Activated T-cell treated with anti-CD3 and anti-CD28 coated beads for 24 hours (primary cell): ENCODE measurements at places on chromosomes 12 and 14.
A peak's percentile ranks its signal among the peaks of the same experiment; 100 is the strongest.

- DNase-seq, result no peak
These were observed 14.6 kb downstream of the CAPS2 start for GRCh38 chr12:75315518-75315917.

- DNase-seq, result no peak
These were observed 123.6 kb downstream of the FOXN3 start for GRCh38 chr14:89293314-89293916.

GRCh38 chr14:65334765-65335410, 77.6 kb upstream of the FUT8 start:
- DNase-seq, result no peak

- DNase-seq, result no peak
These were observed 25.2 kb upstream of the PPFIBP1 start for GRCh38 chr12:27498761-27499160.

DNA sequence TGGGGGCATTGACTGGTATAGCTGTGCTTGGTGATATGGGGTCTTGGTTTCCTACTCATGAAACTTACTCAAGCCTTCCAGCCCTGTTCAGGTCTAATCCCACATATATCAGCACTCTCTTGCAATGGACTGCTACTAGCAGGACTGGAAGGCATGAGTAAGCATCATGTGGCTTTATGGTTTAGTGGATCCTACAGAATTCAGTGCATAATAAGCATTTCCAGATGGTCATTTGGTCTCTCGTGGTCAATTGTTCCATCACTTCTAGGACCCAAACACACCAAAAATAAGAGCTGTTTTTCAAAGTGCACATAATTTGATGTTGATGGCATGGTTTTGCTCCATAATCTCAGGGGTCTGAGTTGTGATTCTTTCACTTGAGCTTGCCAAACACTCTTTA, 114.4 kb downstream of the LMNTD1 start:
- no peak for DNase-seq

- no peak for DNase-seq
These were observed 30.6 kb upstream of the TMX1 start for GRCh38 chr14:51209457-51209856.

DNA sequence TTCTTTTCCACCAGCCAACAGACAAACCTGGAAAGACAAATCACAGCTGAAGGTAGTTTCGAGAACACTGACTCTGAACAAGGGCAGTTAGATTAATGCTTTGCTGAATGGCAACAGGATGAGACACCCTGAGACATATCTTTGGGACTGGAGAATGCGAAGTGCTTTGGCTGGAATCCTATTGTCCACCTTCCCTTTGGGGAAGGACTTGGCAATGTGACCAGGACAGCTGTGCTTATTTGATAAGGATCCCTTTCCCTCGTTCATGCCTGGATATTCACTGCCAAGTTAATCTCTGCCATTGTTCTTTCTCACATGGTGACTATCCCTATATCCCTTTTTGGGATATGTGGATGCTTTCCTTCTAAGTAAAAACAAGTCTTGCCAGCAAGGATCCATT, 537.1 kb upstream of the SEL1L start:
- DNase-seq, result no peak

- no peak for DNase-seq
These were observed 39.6 kb downstream of the GUCY2C start for GRCh38 chr12:14656846-14657245.

DNA sequence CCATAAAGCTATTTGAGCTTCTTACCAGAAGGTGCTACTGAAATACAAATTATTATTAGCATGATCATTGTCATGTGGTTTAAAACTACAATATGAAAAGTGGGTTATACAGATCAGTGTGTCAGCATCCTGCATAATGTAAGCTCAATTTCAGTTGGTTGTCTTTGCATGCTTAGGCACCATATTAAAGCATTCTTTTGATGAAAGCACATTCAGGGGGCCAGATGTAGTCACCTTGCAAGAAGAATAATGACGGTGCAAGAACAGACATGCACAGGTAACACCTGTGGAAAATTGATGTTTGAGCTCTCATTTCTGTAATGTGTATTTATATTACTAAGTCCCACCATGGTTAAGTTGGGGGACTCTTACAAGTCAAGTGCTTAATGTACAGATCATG, 123.9 kb downstream of the PAX9 start:
- no peak for DNase-seq

DNA sequence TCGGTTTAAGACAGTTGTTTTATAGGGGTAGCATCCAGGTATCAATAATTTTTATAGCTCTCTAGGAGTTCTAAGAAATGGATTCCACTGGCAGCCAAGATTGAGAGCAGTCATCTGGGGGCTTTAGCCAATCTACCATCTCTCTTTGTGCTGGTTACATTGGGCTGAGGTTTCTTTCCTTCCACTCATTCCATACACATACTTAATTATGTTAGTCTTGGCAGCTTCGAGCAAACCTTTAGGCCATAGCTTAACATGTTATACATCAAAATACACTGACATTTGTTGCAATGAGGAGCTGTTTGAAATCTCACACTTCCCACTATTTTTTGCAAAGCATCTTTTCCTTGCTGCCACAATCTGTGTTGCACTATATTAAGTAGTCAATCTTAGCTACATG, 63.1 kb downstream of the ARMH4 start:
- no peak for DNase-seq

- no peak for DNase-seq
These were observed 60.1 kb upstream of the DICER1 start for GRCh38 chr14:95217391-95217900.

GRCh38 chr14:100539766-100540140, 47.5 kb downstream of the BEGAIN start:
- DNase-seq, result no peak

DNA sequence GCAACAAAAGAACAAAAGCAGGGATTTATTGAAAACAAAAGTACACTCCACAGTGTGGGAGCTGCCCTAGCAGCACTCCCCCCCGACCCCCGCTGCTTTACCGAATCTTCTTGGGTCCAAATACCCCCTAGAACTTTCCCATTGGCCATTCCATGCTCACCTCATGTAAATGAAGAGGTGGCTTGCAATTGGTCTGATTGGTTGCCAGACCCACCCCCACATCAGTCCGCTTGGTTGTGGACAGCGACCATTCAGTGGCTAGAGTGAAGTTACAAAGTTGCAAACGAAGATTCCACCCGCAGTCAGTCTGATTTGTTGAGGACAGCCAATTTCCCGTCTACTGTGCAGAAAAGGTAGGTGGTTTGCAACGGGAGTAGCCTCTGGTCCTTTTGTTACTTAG, 3.9 kb downstream of the STYX start:
- no peak for DNase-seq

DNA sequence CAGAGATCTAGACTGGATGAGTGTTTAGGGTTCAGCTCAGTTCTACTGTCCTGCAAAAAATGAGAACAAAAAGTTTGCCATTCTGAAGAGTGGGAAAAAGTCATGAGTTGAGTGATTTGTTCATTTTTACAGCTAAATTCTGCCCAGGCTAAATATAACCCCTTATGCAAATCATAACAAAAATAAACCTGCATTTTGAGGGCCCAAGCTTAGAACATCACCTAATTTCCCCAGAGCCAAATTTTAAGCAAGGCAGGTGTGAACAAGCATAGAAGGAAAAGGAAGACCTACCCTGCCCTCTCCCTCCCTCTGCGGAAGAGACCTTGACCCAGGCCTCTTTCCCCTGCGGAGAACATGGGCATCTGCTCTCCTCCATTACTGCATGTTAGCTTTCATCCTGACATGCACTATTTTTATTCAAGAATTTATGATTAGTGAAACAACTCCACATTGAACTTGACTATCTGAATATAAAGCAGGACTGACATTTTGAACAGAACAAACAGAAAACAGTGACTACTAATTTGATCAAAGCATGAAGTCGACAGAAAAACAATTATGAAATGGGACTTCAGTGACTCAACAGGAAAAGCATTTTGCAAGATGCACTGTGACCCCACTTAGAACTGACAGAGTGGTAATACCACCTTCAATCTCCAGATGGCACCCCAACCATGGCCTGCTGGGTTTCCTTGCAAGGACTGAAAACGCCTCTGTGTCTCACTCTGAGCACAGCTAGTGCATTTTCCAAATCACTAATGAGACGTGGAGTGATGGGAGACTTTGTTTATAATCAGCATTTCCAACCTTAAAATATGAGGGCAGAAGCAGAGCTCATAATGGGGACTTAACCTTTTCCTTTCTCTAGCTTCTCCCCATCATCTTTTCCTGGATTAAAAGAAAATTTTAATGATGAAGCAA, 30.9 kb upstream of the SELPLG start:
- DNase-seq, result peak; percentile 85

DNA sequence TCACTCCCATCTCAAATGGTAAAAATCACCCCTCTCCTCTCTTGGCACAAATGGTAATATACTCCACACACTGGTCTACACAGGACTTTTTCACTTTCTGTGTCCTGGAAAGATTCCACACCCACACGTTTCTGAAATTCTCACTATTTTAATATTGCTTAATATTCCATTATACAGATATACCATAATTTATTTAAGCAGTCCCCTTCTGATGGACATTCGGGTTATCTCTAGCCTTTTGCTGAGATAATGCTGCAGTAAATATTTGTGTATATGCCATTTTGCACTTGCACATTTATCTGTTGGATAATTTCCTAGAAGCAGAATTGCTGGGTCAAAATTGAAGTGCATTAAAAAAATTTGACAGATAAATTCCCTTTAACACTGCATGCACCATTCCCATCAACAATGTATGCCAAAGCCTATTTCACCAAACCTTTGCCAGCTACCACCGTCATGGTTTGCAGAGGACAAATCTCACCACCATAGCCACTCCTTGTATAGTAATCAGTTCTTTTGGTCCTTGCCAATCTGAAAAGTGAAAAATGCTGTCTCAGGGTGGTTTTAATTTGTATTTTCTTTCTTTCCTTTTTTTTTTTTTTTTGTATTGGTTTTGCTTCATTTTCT, 15.5 kb upstream of the COL2A1 start:
- DNase-seq, result no peak

DNA sequence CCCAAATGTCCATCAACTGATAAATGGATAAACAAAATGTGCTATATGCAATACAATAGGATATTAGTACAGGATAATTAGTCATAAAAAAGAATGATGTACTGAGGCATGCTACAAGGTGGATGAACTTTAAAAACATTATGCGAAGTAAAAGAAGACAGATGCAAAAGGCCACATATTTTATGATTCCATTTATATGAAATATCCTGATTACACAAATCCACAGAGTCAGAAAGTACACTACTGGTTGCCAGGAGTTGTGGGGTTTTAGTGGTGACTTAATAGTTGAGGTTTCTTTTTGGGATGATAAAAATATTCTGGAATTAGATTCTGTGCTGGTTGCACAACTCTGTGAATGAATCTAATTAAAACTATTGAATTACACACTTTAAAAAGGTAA, 12.6 kb downstream of the TRIM9 start:
- DNase-seq, result no peak

DNA sequence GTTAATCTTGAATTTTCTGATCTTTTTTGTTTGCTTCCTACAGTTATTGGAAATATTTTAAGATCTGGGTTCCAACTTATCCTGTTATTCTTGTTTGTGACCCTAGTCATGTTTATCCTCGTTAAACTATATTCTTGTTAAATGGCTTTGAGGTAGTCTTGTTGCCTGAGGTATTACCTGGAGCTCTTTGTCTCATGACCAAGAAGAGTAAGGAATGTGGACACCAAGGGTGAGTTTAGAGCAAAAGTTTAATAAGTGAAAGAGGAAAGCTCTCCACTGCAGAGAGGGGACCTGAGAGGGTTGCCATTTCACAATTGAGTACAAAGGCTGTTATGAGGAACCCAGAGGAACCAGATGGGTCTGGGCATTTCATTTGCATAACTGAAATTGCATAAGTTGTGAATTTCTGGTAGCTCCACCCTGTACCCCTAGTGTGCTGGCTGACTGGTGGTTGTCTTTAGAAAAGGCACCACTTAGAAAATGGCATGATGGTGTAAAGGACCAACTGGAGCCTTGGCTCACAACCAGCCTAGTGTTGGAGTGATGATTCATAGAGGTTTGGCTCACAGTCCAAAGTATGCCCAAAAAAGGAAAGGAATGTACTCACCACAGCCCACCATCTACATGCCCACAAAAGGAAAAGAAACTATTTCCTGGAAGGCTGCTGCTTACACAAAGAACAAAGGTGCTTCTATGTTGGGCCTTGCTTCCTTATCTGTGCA, 36.7 kb upstream of the RESF1 start:
- no peak for DNase-seq

DNA sequence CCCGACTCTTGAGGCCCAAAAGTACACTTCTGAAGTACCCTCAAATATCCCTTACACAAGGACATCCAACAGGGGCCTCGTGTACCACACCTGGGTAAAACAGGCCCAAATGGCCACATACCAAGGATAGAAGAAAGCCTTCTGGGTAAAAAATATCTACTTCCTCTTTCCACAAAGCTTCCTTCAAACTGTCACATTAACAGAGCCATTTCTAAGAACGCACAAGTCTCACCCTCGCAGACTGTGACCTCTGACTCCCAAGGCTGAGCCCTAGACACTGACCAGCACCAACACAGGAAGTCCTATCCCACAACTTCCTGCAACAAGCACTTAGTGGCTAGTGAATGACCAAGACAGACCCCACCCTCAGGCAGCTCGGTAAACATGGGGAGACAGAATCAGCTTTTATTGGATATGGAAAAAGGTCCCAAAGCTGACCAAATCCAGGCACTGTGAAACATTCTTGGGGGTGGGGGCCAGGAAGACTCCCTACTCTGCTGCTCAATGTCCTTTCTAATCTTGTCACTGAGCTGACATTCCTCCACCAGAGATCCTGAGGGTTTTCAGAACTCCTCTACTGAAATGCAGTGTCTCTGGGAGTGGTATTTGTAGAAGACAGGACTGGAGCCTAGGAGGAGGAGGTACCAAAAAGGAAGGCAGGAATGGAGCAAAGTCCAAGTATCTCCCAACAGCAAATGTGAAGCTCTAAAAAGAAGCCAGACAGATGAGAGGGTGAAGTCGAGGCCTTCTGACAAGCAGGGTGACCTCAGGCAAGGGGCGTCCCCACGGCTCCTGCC, 15.9 kb downstream of the KCTD10 start:
- no peak for DNase-seq

DNA sequence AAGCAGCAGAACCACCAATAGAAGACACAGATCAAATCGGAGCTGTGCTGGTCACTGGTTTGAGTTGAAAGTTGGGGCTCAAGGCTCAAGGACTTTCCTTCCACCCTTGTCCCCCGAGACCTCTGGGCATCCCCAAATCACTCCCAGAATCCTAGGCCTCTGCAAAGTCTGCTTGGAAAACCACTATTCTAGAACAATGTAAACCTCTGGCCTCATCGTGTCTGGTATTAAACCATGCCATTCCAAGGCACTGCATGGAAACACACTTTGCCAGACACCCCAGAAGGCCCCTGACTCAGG, 288.0 kb downstream of the DPF3 start:
- no peak for DNase-seq

DNA sequence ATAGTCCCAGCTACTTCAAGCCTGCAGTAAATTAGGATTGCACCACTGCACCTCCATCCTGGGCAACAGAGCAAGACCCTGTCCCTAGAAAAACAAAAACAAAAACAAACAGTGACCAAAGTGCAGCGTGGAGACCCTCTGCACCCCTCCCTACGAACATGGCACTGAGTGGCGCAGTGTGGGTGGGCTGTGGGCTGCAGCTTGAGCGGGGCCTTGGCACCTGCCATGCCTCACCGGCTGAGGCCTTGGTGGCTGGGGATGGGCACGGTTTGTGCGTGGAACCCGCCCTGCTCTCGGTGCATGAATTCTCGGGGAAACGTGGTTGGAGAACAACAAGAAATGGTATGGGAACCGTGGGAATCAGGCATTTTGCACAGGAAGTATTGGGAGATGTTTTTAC, 60.8 kb downstream of the TNFAIP2 start:
- DNase-seq, result no peak

- DNase-seq, result no peak
These were observed 515.7 kb upstream of the ATXN7L3B start for GRCh38 chr12:74021937-74022336.

GRCh38 chr14:31977001-31977556, 100.0 kb upstream of the ARHGAP5 start:
- no peak for DNase-seq
